AG10803 (cell line): ENCODE measurements at places on chromosomes 2 and 18.

GRCh38 chr2:111957872-111958354 is 59.5 kb downstream of the MERTK start:
- no peak for DNase-seq

DNA sequence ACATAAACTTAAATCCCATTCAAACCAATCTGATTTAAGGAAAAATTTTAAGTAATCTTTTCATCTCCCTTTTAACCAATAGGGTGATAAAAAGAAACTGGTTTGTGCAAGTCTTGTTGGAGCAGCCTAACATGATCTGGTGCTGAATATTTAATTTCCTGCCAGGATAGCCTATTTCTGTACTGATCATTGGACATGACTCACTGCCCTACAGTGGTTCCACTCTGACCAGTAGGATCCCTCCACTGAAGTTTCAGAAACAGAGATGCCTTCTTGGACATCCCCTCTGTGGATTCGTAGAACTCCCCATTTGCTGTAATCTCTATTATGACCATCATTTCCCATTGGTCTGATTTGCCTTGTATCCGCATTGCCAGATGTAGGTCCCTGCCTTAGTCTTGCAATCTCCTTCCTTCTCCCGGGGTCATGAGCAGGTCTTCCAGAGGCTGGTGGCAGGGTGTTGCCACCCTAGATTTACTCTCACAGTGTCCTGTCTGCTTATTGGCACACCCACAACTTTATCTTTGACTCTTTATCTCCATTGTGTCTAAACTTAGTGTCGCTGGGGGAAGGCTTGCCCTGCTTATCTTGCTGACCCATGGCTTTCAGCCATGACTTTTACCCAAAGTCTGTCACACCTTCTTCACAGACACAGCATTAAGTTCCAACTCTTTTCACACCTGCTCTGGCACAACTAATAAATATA is 12.3 kb upstream of the SETBP1 start:
- no peak for DNase-seq

DNA sequence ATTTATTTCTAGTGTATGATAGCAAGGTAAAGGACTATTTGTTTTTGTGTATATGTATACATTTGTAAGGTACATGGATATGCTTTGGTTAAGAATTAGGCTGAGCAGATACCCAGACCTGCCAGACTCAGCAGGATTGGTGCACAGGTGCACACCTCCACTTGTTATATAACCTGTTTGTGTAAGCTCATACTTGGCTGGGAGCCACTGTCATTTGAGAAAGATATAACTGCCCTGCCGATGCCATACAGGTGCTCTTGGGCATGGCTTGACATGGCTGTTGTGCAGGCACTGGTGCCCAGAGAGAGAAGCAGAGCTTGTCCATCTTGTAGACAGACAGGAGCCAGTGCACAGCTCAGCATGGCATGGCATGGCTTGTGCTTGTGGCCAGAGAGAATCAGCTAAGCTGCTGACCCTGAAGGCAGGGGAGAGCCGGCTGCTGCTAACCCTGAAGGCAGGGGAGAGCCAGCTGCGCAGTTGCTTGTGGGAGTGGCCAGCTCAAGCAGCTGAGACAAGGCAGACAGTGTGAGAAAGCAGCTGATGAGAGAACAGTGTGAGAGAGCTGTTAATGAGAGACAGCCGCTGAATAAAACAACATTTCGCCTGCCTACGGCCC is 136.5 kb downstream of the RNF144A start:
- DNase-seq = no peak

DNA sequence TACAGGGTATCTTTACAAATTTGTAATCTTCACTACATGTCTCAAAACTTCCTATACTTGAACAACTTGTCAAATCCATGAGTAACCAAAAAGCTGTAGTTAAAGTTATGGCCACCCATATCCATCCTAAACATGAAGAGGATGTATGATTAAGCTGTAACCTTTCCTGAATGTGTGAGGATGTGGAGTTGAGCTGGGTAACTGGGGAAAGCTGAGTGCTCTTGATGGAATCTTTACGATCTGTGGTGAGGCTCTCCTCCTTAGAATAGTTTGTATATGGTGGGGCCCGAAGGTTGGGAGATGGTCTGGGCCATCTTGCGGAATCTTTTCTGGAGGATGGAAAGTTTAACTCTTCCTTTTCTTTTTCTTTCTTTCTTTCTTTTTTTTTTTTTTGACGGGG is 29.4 kb downstream of the DPP4 start:
- no peak for DNase-seq

- DNase-seq = no peak
Observed at GRCh38 chr2:240722796-240723735, 31.4 kb downstream of the AQP12A start.

DNA sequence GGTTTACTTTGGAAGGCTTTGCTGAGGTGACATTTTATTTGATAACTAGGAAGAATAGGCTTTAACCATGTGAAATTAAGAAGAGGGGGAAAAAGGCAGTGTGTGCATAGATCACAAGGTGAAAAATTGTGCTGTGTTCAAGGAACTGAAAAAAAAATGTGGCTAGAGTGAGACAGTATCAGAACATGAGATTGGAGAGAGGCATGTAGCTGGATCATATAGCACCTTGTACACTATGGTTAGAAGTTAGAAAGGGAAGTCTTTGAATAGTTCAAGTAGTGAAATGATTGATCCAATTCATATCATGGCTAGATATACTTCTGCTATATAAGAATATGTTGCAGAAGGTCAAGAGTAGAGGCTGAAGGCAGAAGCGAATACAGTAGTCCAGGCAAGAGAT is 12.3 kb upstream of the TNFRSF11A start:
- DNase-seq = no peak

- DNase-seq = no peak
Observed at GRCh38 chr18:9418047-9418690, 57.1 kb upstream of the RALBP1 start.

- DNase-seq = no peak
Observed at GRCh38 chr2:48927355-48927754, 171.8 kb upstream of the LHCGR start.

GRCh38 chr2:230840301-230840700 is 24.4 kb upstream of the ITM2C start:
- no peak for DNase-seq
